ENCODE measurements at places on chromosomes 4 and X.

- DNase-seq, result no peak
These were observed 56.6 kb upstream of the CHRDL1 start for GRCh38 chrX:110852180-110852579.

DNA sequence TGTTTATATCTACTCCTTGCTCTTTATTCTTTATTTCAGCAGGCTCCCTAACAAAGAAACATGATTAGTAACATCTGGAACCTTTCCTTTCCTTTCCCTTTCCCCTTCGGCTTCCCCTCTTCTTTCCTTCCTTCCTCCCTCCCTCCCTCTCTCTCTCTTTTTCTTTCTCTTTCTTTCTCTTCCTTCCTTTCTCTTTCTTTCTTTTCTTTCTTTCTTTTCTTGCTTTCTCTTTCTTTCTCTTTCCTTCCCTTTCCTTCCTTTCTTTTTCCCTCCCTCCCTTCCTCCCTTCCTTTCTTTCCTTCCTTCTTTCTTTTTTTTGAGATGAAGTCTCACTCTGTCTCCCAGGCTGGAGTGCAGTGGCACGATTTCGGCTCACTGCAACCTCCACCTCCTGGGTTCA, 30.7 kb upstream of the RBMX start:
- no peak for DNase-seq

- no peak for DNase-seq
These were observed 60.1 kb downstream of the CCSER1 start for GRCh38 chr4:90187148-90187884.

- no peak for DNase-seq
These were observed 87.0 kb downstream of the BCOR start for GRCh38 chrX:40010550-40011321.

- no peak for DNase-seq
These were observed 84.8 kb upstream of the ZNF827 start for GRCh38 chr4:146023334-146023967.

- DNase-seq, result no peak
These were observed 409.3 kb upstream of the NWD2 start for GRCh38 chr4:36835246-36835645.

DNA sequence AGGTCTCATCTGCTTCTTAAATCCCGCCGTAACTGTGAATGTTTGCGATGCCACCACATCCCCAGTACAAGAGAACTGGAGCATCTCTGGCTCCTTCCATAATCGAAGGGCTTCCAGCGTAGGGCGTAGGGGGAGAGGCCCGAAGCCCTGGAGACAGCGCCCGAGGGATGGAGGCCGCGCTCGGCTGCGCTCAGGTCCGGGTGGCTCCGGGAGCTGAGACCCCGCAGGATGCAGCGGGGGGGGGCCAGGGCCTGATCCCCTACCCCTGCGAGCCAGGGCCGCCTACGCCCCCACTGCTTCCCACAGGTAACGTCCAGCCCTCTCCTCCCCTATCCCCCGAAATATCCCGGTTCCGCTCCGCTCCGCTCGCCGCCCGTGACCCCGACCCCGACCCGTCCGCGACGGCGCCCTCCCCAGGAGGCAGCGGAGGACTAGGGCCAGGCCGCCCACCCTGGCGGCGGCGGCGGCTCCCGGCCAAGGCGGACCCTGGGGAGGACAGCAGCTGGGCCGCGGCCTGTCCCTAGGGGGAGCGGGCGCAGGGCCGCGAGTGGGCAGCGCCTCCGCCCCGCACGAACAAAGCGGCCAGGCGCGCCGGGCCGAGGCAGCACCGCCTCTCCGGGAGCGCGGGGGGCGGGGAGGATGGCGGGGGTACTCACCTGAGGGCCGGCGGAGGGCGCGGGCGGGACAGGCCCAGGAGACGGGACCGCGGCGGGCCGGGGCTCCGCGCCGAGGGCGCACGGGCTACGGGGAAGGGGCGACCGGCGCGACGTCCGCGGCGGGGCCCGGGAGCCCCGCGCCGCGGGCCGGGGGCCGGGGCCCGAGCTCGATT, 723 bp downstream of the WDFY3 start:
- DNase-seq, result no peak

GRCh38 chr4:31974490-31975002, 1254.4 kb downstream of the PCDH7 start:
- DNase-seq, result no peak

GRCh38 chr4:123352240-123352945, 44.2 kb upstream of the SPRY1 start:
- no peak for DNase-seq

DNA sequence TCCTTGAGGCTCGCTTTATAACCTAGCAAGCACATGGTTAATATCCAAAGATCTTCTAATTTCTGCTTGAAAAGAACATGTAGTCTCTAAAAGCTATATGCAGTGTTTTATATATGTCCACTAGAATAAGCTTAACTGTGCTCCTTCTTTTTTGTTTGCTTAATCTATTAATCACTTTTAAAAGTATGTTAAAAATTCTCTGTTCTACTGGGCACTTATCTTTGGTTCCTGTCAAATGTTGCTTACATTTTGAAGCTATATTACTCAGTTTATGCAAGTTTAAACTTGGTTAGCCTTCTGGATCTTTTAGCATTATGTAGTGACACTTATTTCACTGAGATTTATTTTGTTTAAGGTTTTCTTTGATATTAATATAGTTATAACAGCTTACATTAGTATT, 32.5 kb downstream of the MAOA start:
- DNase-seq, result no peak

GRCh38 chrX:12790885-12791256, 341 bp upstream of the PRPS2 start:
- DNase-seq, result no peak

- no peak for DNase-seq
These were observed 331.4 kb downstream of the RAPGEF2 start for GRCh38 chr4:159434114-159434870.
